Right ventricle myocardium inferior (tissue), 1 donor: ENCODE measurements at places on chromosomes 7 and 10. TPM values are rescaled to one million over a fixed set of nuclear protein-coding genes. Genes with fewer than 3 reads are reported as not detected.

DNA sequence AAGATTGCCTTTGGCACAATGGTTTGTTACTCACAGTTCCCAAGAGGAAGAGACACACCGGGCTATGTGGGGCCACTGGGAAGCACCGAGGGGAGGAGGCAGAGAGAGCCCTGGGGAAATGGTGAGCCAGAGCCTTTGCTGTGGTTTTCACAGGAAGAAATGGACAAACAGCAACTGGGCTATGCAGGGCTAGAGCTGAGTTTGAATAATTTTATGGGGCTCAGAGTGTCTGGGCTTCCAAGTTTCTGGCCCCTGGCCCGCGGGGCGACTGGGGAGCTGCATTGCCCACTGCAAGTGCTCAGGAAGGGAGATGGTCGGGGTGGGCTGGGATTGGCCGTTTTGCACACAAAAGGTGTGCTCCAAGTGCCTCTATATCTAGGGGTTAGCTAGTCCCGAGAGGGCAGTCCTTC, 92.6 kb downstream of the CHST15 start:
- DNase-seq = no peak

- DNase-seq = no peak
These were observed 562.0 kb upstream of the AUTS2 start for GRCh38 chr7:69036301-69036700.

BMPR1A gene
- 53.2 TPM for total RNA-seq

GRCh38 chr7:156827587-156828203, 65.3 kb downstream of the LMBR1 start:
- DNase-seq = no peak

DNA sequence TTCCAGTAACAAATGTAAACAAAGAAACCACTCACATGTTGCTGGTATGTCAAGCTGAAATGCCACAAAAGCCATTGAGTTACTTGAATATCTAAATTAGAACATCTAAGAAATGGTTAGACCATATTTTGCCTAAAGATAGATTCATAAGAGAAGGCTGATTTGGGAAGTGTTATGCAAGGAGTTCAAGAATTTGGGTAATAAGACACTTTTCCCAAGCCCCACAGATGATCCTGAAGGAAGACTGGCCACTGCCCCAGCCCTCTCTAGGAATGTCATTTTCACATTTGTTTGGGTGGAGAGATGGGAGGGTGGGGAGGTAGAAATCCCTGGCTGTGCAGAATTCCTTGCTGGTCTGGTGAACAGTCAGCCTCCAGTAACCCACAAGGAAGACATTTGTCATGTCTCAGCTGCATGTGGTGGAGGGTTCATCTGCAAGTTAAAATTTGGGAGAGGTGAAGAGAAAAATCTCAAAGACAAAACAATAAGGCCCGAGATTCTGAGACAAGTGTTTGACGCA, 427.2 kb upstream of the KLF6 start:
- DNase-seq = no peak

DNA sequence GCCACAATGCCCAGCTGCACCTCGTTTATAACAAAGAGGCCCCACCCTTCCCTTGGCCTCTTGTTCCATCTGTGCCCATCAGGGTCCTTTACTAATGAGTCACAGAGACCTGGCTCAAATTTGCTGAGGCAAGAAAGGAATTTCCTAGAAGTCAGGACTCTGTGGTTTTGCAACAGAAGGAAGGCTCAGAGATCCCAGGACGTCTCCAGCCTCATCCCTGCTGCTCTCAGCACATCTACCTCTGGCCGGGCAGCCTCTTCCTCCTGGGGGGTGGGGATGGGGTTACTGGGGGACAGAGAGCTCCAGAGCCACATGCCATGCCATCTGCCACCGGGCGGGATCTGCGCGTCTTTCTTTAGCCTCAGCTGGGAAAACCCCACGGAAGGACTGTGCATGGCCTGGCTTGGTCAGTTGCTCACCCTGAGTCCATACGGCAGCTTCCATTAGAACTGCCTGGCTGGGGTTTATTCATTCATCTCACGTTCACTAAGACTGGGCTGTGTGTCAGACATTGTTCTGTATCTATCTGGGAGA, 41.9 kb upstream of the PSMG3 start:
- no peak for DNase-seq

HOXA5 gene
- not detected for total RNA-seq

LEP gene
- total RNA-seq = 2.7 TPM

DNA sequence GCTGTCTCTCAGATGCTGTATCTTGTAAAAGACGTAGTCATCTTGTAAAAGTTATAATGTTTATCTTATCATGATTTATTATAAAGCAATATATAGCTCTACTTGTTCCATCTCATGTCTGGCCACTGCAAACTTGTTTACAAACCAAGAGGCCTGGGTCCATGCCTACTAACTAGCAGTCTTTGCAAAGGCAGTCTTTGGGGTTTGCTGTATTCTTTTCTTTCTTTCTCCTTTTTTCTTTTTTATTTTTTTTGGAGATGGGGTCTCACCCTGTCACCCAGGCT, 272.6 kb downstream of the GATA3 start:
- no peak for DNase-seq

HHEX gene
- total RNA-seq = 2.6 TPM
